OCI-LY7 (cell line): ENCODE measurements at places on chromosomes 3 and 15.

GRCh38 chr15:53535886-53536285 is 223.6 kb downstream of the WDR72 start:
- no peak for DNase-seq

DNA sequence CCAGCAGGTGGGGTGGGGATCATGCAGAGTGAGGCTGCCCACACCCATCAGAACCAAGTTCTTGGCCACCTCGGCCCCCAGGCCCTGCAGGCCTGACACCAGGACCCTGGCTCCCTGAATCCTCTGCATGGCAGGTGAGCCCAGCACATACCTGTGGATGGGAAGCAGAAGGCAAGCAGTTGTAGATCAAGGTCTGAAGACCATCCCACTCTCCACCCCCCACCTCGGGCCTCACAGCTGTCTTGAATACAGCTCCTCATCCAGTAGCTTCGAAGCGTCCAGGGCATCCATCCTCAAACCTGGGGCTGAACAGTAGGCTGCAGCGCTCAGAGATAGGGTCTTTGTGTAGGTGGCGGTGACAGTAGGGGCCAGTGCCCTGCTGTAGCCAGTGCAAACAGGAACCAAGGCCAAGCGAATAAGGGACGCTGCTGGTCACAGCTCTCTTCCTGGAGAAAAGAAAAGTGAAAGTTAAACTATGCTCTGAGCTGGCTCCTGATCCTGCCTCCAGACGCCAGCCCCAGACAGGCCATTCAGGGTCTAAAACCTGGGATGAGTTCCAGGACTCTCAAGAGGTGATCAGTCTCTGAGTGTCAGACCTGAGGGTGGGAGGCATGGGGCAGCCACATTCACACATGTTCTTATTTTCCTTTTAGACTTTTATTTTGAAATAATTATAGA is at the start of gene UBA7:
TSS of gene UBA7 (minus strand) at position 457 of the 678 bp plus-strand sequence. CDS start at position 291, 166 bp downstream.
- no peak for DNase-seq

DNA sequence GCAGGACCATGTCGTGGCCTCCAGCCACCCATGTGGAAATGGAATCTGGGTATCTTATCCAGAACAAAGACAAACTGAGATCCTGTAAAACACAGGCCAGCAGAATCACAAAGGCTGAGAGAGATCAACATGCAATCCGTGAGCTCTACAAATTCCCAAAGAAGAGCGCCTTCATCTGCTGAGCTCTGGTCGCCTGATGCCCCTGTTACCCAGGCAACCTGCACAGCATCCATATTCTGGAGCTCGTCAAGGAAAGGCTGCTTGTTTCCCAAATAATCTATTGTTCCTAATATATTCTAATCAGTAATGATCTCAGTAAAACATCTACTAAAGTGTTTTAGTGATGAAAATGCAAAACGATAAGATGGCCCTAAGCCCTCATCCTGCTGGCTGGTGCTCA is 133.6 kb downstream of the OCA2 start:
- DNase-seq, result no peak

DNA sequence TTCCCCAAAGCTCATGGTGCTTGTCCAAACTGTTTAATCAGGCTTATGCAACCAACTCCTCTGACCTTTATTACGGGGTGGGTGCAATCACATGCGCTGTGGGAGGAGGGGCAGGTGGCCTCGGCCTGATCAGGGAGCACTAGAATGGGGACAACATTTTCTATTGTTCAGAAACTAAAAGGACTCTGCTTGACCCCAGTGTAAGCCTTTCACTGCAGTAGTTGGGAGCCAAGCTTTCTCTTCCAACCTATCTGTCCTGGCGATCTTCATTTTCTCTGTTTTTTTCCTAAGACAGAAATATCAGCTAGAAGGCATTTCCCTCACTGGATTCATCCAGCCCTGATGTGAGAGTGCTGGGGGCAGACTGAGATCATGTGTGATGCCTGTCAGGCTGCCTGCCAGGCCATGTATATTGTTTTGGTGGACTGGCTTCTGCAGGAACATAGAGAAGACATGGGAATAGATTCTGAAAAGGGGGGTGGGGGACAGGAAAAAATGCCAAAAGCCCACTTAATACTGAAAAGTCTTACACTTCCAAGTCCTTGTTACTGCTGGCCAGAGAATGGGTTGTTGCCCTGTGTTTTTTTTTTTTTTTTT is 627.0 kb upstream of the TBL1XR1 start:
- no peak for DNase-seq

GRCh38 chr3:146770301-146770700 is 165.2 kb upstream of the PLSCR5 start:
- no peak for DNase-seq

GRCh38 chr3:58176827-58177489 is 33.8 kb downstream of the DNASE1L3 start:
- no peak for DNase-seq

- DNase-seq, result peak; percentile 31
Observed at GRCh38 chr3:53137835-53138446, 7.7 kb upstream of the RFT1 start.

DNA sequence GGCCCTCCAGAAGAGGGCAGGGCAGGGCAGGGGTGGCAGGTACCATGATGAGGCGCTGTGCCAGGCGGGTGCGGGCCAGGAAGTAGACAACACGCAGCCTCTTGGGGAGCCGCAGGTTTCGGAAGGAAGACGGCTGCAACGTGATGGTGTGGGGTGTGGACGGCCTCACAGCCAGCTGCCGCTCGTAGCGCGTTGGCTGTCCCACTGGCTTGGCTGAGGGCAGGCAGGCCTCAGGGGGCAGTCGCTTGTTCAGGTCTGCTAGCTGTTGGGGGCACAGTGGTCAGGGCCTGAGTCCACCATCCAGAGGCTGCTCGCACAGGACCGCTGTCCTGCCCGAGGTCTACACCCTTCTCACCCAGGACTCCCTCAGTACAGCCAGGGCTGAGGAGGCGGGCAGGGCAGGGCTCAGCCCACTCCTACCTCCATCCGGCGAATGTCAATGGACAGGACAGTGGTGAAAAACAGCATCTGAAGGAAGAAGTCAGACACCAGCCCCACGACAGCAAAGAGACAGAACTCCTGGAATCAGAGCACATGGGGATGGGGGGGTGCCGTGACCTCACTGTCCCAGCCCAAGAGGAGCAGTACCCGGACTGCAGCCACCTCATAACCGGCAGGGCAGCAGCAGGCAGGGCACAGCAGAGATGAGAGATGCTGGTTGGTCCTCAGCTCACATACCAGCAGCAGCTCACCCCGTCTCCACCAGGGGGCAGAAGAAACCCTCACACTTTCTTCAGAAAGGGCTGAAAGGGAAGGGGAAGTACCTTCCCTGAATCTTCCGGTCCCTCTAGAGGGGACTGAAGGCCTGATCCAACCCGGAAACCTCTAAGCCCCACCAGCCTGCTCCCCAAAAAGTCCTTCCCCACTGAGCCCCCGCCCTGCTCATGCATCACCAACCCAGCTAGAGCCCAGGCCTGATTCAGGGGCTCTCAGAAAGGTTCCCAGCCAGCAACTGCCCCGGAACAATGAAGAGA is 40.0 kb downstream of the PTPN23 start:
- peak; percentile 93 for DNase-seq

DNA sequence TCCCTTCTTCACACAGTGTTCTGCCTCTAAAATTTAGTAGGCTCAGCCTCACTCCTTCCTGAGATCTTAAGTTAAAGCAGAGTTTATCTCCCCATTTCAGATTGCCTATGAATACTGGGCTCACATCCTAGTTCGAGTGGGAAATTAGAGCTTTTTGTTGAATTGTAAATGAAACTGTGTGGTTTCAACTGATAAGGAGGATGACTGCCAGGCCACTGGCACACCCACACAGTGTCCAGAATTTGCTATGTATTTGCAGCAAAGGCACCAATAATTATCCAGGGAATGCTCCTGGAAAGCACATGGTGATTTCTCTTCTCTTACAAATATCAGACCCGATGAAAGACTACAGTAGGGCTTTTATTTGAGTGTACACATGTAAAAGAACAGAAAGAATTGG is 308.1 kb upstream of the COL8A1 start:
- DNase-seq, result no peak

DNA sequence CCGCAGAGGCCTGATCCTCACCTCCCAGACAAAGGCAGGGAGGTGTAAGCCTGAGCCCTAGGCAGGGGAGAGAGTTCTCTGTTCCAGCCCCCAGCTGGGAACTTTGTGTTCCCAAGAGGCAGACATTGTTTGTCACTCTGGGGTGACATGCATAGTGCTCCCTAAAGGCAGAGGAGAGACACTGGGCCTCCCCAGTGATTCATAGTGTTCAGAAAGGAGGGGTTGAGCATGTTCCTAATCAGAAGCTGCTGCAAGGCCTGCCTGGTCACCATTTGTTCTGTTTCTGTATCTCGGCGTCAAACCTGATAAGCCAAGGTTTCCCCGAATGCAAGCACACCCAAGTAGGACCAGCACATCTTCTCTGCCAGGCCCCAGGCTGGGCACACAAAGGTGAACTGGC is 24.0 kb upstream of the SLC6A6 start:
- DNase-seq, result no peak

DNA sequence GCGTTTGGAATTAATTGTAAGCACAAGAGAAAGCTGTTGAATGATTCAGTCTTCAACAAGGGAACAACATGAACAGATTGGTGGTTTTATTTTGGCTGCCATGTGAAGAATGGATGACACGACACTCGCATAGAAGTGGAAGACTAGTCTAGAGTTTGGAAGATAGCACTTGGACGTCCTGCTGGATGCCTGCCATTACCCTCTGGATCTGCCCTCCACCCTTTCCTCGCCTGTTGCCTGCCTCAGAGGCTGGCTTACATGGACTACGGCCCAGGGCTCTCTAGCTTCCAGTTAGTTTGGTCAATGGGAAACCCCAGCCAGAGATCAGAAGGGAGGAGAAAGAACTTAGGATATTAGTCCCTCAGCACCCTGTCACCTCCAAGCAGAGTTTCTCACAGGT is 493.5 kb downstream of the FHIT start:
- DNase-seq, result no peak

DNA sequence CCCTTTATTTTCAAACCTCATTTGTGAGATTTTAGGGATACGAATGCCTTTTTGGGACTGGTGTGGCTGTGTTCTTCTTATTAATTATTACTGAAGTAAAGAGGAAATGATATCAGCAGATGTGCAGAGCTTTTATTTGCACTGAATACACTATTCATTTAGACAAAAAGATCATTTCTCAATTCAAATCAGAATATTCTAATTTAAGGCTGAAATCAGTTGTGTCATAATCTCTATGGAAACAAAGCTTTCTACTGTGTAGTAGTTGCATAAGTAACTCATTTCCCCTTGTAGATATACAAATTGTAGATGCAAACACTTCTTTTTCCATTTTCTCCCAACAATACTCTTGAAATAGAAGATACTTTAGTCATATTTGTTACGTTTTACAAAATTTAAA is 56.0 kb downstream of the PDE8A start:
- DNase-seq, result no peak

GRCh38 chr3:127925384-127925783 is 10.4 kb downstream of the KBTBD12 start:
- DNase-seq, result no peak

GRCh38 chr15:33859992-33860545 is 108.2 kb upstream of the CHRM5 start:
- DNase-seq, result no peak

DNA sequence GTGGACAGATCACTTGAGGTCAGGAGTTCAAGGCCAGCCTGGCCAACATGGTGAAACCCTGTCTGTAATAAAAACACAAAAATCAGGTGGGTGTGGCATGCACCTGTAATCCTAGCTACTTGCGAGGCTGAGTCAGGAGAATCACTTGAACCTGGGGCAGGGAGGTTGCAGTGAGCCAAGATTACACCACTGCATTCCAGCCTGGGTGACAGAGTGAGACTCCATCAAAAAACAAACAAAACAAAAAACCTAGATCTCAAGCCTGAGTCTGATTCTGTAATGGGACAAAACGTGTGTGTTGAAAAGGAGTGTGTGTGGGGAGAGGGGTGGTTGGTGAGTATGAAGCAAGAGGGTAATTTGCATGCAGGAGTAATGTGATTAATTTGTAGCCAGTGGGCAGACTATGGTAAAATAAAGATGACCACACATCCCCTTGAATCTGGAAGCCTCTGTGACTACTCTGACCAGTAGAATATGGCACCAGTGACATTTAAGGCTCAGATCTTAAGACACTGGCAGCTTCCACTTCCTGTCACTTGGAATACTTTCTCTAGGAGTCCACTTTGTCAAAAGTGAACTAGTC is 18.4 kb upstream of the OPA1 start:
- no peak for DNase-seq

GRCh38 chr15:50149090-50149489 is 30.1 kb upstream of the ATP8B4 start:
- DNase-seq, result no peak

- peak; percentile 88 for DNase-seq
Observed at GRCh38 chr15:31458596-31459399, 132.2 kb downstream of the KLF13 start.
